Fibroblast of lung (primary cell): ENCODE measurements at places on chromosomes 1 and 21. TPM values are rescaled to one million over a fixed set of nuclear protein-coding genes. Genes with fewer than 3 reads are reported as not detected.

GRCh38 chr1:221937155-221937953 lies 195.5 kb upstream of the DUSP10 start:
- H3K4me1 ChIP-seq = no peaks in the 10 kb centered on the region
- no peaks in the 10 kb centered on the region for H3K36me3 ChIP-seq
- H3K27ac ChIP-seq = no peak overlapping the region
- no peak overlapping the region for H3K4me3 ChIP-seq
- DNase-seq = no peak
- H3K27me3 ChIP-seq = no peaks in the 10 kb centered on the region

- H3K27ac ChIP-seq = no peak overlapping the region
- H3K4me3 ChIP-seq = no peak overlapping the region
- peaks cover 5% of the 10 kb centered on the region for H3K36me3 ChIP-seq
- peaks cover 24% of the 10 kb centered on the region for H3K4me1 ChIP-seq
- no peak for DNase-seq
Observed at GRCh38 chr1:31581821-31582810, 5.8 kb downstream of the TINAGL1 start.

GRCh38 chr1:234932106-234932505 lies 196.5 kb downstream of the TOMM20 start:
- no peak overlapping the region for H3K27ac ChIP-seq
- peaks cover 6% of the 10 kb centered on the region for H3K4me1 ChIP-seq
- no peaks in the 10 kb centered on the region for H3K36me3 ChIP-seq
- DNase-seq = no peak
- no peak overlapping the region for H3K4me3 ChIP-seq

DNA sequence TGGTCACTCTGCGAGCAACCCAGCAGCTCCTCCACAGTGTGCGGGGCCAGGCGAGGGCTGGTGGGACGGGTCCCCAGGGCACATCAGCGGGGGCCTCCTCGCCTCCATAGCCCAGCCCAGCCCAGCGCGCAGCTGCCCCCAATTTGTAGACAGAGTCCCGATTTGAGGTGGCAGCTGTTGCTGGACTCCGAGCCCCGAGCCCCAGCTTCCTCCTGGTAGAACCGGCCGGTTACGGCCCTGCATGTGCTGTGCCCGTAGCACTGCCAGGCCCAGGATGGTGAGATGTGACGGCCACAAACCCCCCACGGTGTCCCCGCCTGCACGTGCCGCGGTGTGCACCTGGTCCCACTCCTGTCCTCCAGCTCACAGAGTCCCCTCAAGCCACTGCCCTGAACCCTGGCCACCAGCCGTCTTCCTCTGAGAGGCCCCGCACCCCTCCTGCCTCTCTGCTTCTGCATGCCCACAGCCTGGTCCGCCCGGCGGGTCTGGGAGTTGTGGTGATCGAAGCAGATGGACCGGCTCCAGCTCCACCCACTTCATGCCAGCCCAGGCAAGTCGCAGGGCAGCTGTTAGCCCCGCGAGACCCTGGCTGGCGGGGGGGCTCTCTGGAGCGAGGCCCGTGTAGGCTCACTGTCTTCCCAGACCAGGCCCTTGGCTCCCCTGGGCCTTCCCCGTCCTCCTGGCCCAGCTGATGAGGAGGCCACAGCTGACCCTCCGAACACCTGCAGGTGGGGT lies 55.5 kb downstream of the MORN1 start:
- no peak overlapping the region for H3K4me3 ChIP-seq
- no peaks in the 10 kb centered on the region for H3K36me3 ChIP-seq
- H3K27me3 ChIP-seq = no peaks in the 10 kb centered on the region
- H3K4me1 ChIP-seq = peaks cover 5% of the 10 kb centered on the region
- DNase-seq = no peak

DNA sequence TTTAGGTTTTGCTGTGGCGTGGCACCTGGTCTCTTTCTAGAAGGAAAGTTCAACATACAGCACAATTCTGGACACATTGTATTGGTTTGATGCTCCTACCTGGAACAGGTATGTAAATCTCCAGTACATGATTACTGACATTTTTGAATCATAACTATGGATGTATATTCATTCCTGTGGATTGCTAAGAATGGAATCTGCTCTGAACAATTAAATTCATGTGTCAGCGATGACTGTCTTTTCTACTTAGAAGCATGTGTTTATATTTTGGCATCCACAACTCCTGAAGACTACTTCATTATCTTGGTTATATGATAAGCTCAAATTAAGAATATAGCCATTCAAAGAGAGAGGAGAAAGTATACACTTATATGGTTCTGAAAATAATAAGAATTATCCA lies 291.8 kb downstream of the CHRM3 start:
- no peak overlapping the region for H3K27ac ChIP-seq
- H3K27me3 ChIP-seq = no peaks in the 10 kb centered on the region
- no peak overlapping the region for H3K4me3 ChIP-seq
- no peaks in the 10 kb centered on the region for H3K36me3 ChIP-seq
- no peak for DNase-seq

GRCh38 chr1:212074313-212074712 lies 38.8 kb downstream of the DTL start:
- H3K4me1 ChIP-seq = no peaks in the 10 kb centered on the region
- no peak overlapping the region for H3K4me3 ChIP-seq
- H3K27me3 ChIP-seq = no peaks in the 10 kb centered on the region

GRCh38 chr1:67846538-67846937 lies 13.3 kb upstream of the GNG12 start:
- no peak overlapping the region for H3K27ac ChIP-seq
- H3K4me1 ChIP-seq = peaks cover 9% of the 10 kb centered on the region
- H3K27me3 ChIP-seq = no peaks in the 10 kb centered on the region
- H3K4me3 ChIP-seq = no peak overlapping the region

- DNase-seq = no peak
- H3K27ac ChIP-seq = no peak overlapping the region
- H3K27me3 ChIP-seq = no peaks in the 10 kb centered on the region
- H3K36me3 ChIP-seq = no peaks in the 10 kb centered on the region
- no peak overlapping the region for H3K4me3 ChIP-seq
- H3K4me1 ChIP-seq = peaks cover 24% of the 10 kb centered on the region
Observed at GRCh38 chr1:94644352-94644751, 102.8 kb upstream of the F3 start.

DNA sequence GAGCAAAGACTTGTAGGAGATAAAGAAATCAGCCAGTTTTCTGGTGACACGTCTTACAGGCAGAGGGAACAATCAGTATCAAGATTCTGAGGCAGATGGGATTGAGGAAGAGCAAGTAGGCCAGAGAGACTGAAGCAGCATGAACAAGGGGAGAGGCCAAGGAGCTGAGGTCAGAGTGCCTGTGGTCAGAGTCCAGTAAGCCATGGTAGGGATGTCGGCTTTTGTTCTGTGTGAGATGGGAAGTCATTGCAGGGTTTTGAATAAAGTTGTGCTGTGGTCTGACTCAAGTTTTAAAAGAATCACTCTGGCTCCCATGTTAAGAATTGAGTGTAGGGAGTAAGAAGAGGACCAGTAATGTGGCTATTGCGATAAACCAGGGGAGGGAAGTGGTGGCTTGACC lies 85.9 kb upstream of the IVNS1ABP start:
- H3K4me1 ChIP-seq = no peaks in the 10 kb centered on the region
- no peaks in the 10 kb centered on the region for H3K27me3 ChIP-seq
- no peak for DNase-seq
- no peak overlapping the region for H3K27ac ChIP-seq
- H3K4me3 ChIP-seq = no peak overlapping the region
- no peaks in the 10 kb centered on the region for H3K36me3 ChIP-seq

DNA sequence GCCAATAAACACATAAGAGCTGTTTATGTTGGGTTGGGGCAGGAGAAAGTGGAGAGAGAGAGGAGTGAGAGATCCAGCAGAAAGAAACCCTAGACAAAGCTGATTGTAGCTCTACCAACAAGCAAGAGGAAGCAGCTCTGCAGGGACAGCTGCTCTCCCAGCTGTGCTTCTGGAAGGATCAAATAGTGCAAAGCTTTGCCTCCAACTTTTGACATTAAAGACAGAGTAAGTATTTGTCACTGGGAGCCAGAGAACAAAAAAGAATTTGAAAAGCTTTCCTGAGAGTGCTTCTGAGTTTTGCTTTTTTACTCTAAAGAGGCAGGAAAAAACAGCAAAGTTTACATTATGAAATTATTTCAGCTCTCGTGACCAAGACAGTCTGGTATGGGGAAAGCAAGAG lies 28.5 kb upstream of the C1orf198 start:
- no peak overlapping the region for H3K27ac ChIP-seq
- H3K4me3 ChIP-seq = no peak overlapping the region
- no peaks in the 10 kb centered on the region for H3K36me3 ChIP-seq
- no peaks in the 10 kb centered on the region for H3K4me1 ChIP-seq
- H3K27me3 ChIP-seq = no peaks in the 10 kb centered on the region

- H3K27me3 ChIP-seq = no peaks in the 10 kb centered on the region
- no peak overlapping the region for H3K27ac ChIP-seq
- peaks cover 2% of the 10 kb centered on the region for H3K36me3 ChIP-seq
- H3K4me1 ChIP-seq = peaks cover 4% of the 10 kb centered on the region
Observed at GRCh38 chr1:178451529-178451928, 45.2 kb downstream of the CLEC20A start.

GRCh38 chr21:14306126-14306907 lies 76.6 kb downstream of the HSPA13 start:
- no peak overlapping the region for H3K27ac ChIP-seq
- no peaks in the 10 kb centered on the region for H3K36me3 ChIP-seq
- H3K27me3 ChIP-seq = no peaks in the 10 kb centered on the region
- H3K4me1 ChIP-seq = no peaks in the 10 kb centered on the region

GRCh38 chr1:165492845-165493373 lies 48.0 kb upstream of the RXRG start:
- no peak overlapping the region for H3K27ac ChIP-seq
- DNase-seq = no peak
- no peak overlapping the region for H3K4me3 ChIP-seq
- no peaks in the 10 kb centered on the region for H3K36me3 ChIP-seq
- H3K27me3 ChIP-seq = no peaks in the 10 kb centered on the region

The RGS4 gene
- total RNA-seq = 36.5 and 63.3 TPM in 2 replicates

The TBX15 gene
- total RNA-seq = 0.26 and 0.99 TPM in 2 replicates

The C8B gene
- not detected in 2 replicates for total RNA-seq

The TFF3 gene
- total RNA-seq = not detected in 2 replicates

The BATF3 gene
- total RNA-seq = 3.3 and 6.8 TPM in 2 replicates

The AK4 gene
- 6.3 and 13.9 TPM in 2 replicates for total RNA-seq

The UBR4 gene
- 89.9 and 164 TPM in 2 replicates for total RNA-seq

The ECM1 gene
- 7.7 and 25.1 TPM in 2 replicates for total RNA-seq

The MCOLN2 gene
- total RNA-seq = 1.5 and 6.2 TPM in 2 replicates
